Stimulated activated CD8-positive, alpha-beta memory T cell treated with anti-CD3 and anti-CD28 coated beads, Interleukin-12 subunit alpha, Interleukin-12 subunit beta, amount 100 ng/mL, for 4 hours (primary cell): ENCODE measurements at places on chromosomes 7 and 10.

GRCh38 chr7:155756322-155756721, 55.9 kb downstream of the SHH start:
- no peak for DNase-seq

- DNase-seq, result no peak
These were observed 163.7 kb downstream of the BAMBI start for GRCh38 chr10:28840971-28841370.

DNA sequence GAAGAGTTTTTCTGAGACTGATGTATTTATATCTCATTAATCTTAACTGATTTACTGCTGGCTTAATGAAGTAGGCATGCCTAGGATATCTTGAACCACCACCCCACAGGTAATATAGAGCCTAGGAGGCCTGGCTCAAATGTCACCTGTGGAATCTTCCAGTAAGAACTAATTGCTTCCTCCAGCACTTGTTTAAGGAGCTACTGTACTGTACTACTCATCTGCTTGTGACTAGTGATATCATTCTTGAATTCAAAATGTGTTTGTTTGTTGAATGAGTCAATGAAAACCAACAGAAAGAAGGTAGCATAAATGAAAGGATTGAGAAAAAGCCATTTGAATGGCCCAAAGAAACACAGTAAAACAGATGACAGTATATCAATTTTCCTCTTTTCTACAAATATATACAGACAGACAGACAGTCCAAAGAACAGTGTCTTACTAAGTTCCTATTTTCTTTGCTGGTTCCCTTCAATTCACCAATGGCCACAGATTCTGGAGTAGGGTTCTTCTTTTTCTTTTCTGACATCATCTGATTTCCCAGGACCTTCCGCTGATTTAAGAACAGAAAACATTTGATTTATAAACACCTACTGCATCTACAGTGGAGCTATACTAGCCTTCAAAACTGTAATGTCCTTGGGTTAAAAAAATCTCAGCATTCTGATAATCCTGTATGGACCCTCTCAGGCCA, 43.7 kb upstream of the SLIT1 start:
- DNase-seq, result no peak

DNA sequence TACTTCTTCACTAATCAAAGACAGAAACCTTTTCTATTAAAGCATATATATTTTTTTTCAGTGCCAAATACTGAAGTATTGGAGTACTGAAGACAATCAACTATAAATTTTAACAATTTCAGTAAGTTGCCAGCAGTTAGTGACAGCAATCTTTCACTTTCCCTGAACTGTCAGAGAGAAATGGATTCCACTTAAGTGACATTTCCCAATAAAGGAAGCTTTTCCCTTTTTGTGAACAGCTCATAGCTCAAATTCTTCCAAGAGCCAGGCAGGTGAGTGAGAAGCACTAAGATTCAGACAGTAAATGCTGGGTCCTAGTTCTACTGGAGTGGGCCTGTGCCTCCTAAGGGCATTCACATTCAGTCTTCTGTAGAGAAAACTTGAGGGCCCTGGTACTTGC, 142.0 kb downstream of the SRPK2 start:
- no peak for DNase-seq

- no peak for DNase-seq
These were observed 4.1 kb downstream of the MRPL43 start for GRCh38 chr10:100982916-100983830.

DNA sequence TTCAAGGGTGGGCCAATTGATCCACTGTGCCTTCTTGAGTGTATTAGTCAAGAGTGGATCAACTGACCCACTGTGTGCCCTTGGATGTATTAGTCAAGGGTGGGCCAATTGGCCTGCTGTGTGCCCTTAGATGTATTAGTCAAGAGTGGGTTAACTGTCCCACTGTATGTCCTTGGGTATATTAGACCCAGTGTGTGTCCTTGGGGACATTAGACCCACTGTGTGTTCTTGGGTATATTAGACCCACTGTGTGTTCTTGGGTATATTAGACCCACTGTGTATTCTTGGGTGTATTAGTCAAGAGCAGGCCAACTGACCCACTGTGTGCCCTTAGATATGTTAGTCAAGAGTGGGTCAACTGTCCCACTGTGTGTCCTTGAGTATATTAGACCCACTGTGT, 601.8 kb downstream of the TYW1 start:
- no peak for DNase-seq

GRCh38 chr7:113936982-113937381, 18.2 kb upstream of the PPP1R3A start:
- DNase-seq, result no peak

DNA sequence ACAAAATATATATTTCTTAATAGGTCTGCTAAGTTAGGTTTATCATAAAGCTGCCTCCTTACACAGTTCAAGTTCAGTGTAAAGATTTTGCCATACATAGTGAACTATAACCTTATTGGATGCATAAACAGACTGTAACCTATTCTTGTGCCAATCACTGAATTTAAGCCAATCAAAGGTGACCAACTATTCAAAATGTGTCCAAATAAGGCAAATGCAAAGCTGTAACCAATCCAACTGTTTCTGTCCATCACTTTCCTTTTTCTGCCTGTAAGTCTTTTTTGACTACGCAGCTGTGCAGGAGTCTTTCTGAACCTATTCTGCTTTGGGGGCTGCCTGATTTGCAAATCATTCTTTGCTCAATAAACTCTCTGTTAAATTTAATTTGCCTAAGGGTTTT, 11.6 kb upstream of the DNMBP start:
- DNase-seq, result no peak

DNA sequence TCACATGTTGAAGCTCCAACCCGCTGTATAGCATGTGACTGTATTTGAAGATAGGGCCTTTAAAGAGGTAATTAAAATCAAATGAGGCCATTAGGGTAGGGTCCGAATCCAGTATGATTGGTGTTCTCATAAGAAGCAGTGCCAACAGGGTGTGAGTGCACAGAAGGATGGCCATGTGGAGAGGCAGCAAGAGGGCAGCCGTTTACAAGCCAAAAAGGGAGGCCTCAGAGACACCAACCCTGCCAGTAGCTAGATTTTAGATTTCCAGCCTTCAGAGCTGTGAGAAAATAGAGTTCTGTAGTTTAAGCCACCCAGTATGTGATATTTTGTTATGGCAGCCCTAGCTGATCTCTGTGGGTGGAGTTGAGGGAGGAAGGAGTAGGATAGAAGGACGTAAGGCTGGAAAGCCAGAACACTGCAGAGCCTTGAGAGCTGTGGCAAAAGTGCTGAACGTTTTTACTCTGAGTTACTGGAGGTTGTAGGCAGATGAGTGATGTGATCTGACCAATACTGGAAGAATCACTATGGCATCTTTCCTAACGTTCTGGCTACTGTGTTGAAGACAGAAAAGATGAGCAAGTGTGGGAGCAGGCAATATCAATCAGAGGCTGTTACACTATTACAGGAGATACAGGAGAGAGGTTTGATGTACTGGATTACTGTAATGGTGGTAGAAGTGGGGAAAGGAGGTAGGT, 334.9 kb downstream of the ELMO1 start:
- no peak for DNase-seq

GRCh38 chr7:70590126-70590854, 541.7 kb upstream of the GALNT17 start:
- DNase-seq, result no peak

- DNase-seq, result no peak
These were observed 477.4 kb upstream of the FZD8 start for GRCh38 chr10:36119455-36119854.

GRCh38 chr10:66882271-66882670, 43.6 kb upstream of the LRRTM3 start:
- no peak for DNase-seq

DNA sequence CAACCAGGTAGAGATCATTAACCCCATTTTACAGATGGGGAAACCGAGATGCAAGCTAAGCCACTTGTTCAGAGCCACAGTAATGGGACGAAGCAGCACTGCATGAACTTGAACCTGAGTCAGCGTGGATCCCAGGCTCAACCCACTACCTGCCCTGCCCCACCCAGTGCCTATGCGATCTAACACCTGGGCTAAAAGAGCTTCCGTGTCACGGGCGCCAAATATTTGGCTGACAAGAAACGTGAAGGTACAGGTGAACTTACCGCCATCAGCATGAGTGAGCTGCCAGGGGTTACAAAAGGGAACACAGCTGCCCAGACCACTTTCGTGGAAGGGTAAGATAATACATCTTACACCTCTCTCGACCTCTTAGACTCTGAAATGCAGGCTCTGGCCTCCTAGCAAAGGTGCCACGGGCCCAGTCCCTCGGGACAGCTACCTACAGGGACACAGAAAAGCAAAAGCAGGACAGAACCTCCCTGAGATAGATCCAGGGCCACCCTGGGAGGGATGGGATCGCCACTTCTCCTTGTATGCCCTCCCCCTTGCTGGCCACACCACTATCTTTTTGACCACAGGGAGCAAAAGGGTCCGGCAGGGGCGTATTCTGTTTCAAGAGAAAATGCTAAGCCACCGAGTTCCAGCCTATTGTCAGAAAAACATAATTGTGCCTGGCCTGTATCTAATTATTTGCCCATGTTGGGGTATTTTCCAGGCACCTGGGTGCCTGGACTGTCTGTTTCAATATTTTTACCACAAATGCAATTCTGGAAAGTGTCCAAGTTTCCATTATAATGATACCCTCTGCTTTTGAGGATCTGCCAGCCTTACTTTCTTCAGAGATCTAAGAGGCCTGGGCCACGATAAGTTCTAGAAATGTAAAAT, 6.4 kb downstream of the CHST15 start:
- no peak for DNase-seq

DNA sequence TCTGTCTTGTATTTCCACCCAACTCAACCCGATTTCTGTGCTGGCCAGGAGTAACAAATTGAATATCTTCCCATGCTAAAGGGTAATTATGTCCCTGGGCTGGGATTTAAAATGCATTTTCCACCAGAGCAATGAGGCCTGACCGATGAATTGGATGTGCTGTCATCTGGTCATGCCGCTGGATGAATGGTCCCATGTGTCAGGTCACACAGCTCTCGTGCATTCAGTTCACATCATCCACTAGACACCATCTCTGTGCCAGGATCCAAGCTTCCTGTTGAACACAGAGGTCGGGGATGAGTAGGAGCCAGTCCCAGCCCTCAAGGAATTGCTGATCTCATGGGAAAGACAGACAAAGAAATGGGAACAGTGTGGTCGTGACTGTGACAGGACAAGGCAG, 200.8 kb downstream of the ADRA2A start:
- DNase-seq, result no peak

GRCh38 chr7:148334959-148335577, 255.5 kb upstream of the C7orf33 start:
- DNase-seq, result no peak

- DNase-seq, result no peak
These were observed 111.1 kb downstream of the TNS3 start for GRCh38 chr7:47470567-47471357.

- DNase-seq, result no peak
These were observed 23.9 kb downstream of the KLF6 start for GRCh38 chr10:3761021-3761686.

DNA sequence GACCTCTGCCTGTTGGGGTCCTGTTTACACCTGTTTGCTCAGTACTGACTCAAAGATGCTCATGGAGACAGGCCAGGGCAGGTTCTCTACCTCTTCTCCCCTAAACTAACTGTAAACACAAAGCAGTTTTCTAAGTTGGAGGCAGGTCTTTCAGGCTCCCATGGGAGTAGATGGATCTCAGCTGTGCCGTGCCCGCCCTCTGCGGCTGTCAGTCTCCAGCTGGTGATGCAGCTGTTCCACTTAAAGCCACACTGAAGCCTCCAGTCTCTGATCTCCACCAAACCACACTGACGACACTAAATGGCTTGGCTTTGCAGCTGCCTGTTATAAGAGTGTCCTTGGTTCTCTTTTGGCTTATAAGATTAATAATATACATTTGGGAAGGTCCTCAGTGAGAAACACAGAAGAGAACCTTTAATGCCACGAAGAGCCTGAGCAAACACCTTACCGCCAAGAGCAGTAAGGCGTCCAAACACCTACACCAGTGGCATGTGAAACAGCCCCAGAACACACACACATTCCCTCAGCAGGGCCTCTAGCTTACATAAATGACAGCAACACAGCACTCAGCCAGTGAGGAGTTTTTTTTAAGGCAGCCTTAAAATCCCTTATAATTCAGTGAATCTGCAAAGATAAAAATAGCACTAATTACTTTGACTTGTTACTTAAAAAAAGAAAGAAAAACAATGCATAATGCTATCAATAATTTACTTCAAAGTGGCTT, 60.4 kb upstream of the KCNIP2 start:
- DNase-seq, result no peak
